ENCODE measurements at places on chromosomes 1 and 21.

DNA sequence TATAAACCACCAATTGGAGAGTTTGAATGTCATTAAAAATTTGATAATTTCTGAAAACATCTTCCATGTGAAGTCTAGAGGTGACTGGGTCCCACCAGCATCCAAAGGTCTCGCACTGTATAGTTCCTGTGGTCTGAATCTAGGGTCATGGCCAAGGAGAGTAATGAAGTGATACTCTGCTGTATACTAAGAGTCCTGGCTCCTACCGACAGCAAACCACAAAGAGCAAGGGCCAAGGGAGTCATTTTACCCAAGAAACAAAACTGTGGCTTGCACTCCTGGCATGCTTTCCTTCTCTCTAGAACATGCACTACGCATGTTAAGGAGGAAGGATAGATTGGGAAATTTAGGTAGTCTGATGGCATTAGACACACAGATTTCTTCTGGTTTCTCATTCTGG lies 115.6 kb downstream of the BRINP2 start:
- DNase-seq: no peak

DNA sequence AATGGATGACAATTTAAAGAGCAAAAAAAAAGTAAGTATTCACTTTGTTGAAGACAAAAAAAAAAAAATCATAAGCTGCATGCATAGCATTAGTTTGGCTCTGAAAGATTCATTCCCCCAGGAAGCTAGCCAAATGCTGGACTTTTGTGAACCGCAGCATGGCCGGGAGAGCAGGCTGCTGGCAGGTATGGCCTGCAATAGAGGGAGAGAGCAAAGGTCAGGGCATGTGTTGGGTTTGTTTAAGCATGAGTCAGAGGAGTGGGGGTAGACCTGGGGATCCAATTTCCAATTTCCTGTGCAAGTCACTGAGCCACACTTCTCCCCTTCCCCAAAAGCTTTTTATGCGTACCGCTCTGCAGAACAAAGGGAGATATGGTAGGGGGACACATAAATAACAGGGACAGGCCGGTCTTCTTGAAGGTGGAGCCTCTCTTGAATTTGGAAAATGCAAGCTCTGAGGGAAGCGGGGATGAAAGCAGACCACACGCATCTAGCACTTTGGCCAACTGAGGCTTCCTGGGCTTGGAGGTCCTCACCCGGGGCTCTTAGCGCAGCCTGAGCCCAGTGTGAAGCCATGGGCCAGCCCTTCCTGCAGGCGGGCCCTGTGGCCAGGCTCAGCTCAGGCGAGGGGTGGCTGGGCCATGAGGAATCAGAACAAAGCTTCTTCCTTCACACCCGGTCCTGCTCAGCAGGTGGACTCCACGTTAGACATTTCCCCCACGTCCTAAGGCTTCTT lies 171.1 kb downstream of the TOMM20 start:
- peak; percentile 70 for DNase-seq

DNA sequence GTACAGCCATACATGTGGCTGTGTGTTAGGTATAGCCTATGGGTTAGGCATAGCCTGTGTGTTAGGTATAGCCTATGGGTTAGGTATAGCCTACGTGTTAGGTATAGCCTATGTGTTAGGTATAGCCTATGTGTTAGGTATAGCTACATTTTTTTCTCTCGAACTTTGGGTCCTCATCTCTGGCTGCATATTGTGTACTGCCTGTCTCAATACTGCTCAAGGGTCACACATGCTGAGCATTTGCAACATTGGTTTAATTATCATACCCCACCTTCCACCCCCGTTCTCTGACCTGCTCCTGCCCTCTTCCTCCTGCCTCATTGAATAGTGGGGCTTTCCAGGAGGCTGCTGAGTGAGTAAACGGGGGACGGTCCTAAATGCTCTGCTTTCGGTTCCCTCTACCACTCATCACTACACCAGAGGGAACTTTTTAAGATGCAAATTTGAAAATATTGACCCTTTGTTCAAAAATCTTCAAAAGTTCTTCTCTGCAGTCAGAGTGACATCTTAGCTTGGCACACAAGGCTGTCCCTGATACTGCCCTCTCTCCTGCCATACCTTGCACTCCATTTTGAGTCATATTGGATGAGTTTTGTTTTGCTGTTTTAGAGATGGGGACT lies 17.8 kb downstream of the OR2B11 start:
- DNase-seq: no peak

DNA sequence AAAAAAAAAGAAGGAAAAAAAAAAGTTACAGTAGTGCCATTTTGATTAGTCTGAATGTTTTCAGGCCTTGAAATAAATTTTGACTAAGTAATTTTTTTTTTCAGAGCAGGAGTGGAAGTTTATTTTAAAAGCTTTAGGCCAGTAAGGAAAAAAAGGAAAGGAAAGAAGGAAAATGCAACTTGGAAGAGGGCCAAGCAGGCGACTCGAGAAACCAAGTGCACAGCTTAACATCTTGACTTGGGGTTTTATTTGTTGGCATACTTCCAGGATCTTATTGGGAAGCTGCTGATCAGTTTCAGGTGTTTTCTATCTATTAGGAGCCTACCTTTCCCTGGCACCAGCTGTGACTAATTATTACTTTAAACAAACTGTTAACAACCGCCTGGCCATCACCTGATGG lies 41.7 kb downstream of the ATF3 start:
- DNase-seq: no peak

GRCh38 chr1:22711071-22711470 lies 432 bp downstream of the EPHB2 start:
- DNase-seq: peak; percentile 72

DNA sequence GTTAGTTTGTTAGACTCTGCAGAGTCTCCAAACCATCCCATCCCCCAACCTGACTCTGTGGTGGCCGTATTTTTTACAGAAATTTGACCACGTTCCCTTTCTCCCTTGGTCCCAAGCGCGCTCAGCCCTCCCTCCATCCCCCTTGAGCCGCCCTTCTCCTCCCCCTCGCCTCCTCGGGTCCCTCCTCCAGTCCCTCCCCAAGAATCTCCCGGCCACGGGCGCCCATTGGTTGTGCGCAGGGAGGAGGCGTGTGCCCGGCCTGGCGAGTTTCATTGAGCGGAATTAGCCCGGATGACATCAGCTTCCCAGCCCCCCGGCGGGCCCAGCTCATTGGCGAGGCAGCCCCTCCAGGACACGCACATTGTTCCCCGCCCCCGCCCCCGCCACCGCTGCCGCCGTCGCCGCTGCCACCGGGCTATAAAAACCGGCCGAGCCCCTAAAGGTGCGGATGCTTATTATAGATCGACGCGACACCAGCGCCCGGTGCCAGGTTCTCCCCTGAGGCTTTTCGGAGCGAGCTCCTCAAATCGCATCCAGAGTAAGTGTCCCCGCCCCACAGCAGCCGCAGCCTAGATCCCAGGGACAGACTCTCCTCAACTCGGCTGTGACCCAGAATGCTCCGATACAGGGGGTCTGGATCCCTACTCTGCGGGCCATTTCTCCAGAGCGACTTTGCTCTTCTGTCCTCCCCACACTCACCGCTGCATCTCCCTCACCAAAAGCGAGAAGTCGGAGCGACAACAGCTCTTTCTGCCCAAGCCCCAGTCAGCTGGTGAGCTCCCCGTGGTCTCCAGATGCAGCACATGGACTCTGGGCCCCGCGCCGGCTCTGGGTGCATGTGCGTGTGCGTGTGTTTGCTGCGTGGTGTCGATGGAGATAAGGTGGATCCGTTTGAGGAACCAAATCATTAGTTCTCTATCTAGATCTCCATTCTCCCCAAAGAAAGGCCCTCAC lies at the start of gene OLIG2:
OLIG2 (plus strand) TSS at position 447 of the 954 bp plus-strand sequence. CDS start 928 bp downstream, outside the sequence.
- peak; percentile 93 for DNase-seq

- no peak for DNase-seq
Measured at GRCh38 chr1:235989105-235989504, 75.8 kb downstream of the NID1 start.

DNA sequence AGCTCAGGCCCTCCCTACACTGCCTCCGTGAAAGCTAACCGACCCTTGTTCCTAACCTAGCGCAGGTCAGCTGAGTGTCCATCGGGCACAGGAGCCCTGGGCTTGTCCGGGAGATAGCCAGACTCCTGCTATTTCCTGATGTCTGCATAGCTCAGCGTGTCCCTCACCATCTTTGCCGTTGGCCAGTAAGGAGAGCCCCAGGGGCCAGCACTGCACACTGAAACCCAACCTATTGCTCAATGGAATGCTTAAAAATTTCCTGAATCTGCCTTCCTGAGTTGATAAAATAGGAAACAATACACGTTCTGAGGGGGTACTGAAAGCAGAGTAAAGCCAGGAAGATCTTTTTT lies 2.2 kb downstream of the RUNX1 start:
- DNase-seq: no peak

DNA sequence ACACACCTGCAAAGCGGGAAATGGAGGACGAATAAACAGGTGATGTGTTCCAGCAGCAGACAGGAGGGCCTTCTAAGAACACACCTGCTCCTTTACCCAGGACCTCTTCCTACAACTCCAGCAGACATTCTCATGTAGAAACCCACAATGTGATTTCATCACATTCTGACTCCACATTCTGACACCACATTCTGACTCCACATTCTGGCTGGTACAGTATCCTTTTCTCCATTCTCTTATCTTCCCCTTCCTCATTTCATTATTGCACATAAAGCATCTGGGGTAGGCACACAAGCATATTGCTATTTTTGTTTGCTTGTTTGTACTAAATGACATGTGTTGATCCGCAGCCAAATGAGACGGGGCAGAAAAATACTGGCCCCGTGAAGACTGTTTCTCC lies 3.6 kb upstream of the ZNF124 start:
- no peak for DNase-seq

GRCh38 chr21:46346296-46347202 lies 22.6 kb downstream of the PCNT start:
- no peak for DNase-seq

DNA sequence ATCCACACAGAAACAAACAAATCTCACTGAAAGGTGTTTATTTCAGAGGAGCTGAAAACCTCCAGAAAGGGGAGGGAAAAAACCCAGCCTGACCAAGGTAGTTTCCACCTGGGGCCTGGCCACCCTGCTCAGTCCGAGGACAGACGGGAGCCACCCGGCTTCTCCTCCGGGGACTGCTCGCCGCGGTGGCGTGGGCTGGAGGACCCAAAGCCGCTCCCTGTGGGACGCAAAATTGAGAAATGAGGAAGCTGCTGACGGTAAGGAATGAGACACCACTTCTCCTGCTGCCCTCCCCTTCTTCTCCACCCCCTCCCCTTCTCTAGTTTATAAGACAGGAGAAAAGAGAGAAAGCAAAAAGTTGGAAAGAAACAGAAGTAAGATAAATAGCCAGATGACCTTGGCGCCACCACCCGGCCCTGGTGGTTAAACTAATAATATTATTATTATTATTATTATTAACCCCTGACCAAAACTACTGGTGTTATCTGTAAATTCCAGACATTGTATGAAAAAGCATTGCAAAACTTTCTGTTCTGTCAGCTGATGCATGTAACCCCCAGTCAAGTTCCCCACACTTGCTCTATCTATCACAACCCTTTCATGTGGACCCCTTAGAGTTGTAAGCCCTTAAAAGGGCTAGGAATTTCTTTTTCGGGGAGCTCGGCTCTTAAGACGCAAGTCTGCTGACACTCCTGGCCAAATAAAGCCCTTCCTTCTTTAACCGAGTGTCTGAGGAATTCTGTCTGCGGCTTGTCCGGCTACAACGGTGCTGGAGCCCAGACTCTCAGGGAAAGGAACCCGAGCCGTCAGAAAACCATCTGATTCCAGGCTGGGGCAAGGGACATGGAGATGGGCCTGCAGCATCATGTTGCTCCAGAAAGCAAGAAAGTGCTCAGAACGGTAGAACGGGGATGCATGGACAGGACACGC lies 12.5 kb downstream of the ITGB2 start:
- DNase-seq: no peak

DNA sequence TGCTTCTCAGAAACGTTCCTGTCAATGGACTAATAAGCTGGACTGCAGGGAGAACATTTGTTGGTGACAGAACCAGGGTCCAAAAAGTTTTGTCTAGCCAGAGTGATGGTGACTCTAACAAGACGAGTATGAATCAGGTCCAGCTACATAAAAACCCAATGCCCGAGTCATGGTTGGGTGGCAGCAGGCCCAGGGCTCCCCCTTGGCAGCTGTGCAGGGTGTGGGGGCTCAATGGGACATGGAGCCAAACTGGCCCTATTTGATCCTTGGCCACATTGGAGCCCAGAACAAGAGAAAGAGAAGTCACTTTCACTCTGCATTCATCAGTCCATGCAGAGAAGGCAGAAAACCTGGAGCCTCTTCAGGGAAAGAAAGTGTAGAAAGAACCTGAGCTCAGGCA lies 37.9 kb upstream of the TENT5C start:
- DNase-seq: no peak

- no peak for DNase-seq
Measured at GRCh38 chr1:245589316-245589715, 434.5 kb downstream of the KIF26B start.

GRCh38 chr1:198833706-198834503 lies 195.1 kb downstream of the PTPRC start:
- DNase-seq: no peak

DNA sequence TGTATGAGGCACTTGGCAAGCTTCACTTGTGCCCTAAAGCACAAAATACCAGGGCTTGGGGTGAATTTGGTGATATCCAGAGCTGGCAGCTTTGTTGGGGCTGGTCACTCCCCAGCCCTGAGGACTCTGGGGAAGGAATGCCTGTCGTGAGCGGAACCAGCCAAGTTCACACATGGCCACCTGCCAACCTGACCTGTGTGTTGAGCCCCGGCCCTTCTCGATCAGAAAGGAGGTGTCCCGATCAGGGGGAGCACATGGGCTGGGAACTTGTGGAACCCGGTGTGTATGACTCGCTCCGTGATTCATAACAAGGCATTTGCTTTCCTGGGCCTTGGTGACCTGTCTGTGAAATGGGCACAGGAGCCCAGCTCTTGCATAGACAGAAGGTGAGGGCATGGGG lies 43.1 kb downstream of the AGPAT3 start:
- no peak for DNase-seq

DNA sequence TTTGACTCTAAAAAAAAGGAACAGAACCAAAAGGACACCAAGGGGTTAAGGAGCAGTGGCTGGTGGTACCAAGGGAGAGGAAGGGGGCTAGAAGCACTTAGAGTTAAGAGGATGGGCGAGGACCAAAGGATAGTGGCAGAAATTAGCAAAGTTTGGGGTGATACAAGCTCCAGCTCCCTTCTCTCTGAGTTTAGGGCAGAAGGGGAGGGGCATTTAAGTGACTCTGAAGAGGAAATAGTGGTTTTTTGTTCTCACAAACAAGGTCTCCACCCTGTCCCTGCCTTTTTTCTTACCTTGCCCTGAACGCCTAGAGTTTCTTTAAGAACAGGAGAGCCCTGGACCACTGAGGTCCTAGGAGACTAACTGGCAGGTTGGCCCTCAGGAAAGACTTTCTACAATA lies 3.3 kb downstream of the CDC42SE1 start:
- DNase-seq: no peak

GRCh38 chr1:230240446-230241086 lies 173.5 kb downstream of the GALNT2 start:
- DNase-seq: no peak

DNA sequence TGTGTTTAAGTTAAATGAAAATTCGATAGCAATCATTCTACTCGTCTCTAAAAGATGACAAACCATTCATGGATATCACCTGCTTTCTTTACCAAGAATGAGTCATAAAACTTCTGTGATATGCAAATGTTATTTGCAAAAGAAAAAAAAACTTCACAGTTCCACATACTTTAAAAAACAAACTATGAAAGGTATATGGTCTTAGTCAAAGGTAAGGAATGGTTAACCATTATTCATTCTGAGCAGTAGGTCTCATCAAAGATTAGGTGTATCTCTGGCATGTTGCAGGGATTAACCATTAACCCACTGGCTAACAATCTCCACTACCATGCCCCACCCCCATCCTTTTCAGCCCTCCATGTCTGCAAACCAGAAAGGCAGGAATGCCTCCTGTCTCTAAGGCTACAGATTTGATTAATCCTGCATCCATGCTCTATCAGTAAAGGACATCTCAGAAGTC lies 44.4 kb downstream of the PTPN14 start:
- DNase-seq: no peak

All from iPS-NIHi11 (cell line).